ENCODE measurements at places on chromosomes 5 and 9.

DNA sequence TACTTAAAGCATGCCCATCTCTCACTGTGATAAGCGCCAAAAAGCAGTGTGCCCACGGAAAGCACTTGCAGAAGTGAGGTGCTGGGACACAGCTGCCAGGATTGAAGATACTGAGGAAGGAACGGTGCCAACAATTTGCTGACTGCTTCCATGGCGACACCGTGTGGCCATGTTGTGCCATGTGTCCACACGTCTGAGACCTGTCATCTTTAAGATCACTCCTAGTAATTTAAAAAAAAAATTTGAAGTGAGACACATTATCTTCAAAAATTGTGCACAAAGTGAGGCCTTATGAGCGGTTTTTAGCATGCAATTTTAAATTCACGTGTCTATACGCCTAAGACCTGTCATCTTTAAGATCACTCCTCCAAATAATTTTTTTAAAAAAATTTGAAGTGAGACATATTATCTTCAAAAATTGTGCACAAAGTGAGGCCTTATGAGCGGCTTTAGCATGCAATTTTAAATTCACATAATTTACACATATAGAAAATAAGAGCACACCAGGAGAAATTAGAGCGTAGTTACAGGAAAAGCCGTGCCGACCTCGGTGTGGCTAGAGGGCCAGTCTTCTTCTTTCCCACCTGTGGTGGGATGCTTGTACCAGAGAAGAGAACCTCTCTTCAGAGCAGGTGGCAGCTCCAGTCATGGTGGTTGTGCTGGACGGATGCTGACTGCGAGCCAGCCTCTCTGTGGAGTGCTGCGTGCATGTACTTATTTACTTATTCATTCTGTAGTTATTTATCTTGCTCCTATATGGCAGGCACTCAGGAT lies 21.4 kb upstream of the FLT4 start:
- peak; percentile 70 for DNase-seq

DNA sequence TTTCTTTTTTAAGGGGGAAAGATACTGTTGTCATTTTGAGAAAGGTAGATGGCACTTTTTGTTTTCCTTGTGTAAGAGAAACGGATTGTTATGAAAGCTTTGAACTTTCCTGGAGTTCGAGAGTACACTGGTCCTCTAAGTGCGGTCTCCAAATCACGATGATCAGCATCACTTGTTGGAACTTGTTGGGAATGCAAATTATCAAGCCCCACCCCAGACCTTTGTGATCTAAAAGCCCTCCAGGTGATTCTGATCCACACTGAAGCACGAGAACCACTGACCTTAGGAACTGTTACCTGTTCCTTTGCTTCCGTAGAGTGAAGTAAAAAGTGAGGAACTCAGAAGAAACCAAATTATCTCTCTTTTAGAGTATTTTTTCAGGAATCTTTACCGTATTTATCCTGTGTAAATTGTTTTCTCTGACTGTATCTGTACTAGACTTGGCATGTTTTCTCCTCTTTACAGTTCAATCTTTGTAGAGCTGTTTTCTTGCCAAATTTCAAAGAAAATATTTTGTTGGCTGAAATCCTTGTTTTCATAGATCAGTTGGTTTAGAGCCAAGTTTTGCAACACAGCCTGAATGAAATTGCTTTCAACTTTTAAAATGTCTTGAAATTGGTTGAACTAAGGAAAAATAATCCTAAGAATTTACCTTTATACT lies 4.0 kb downstream of the MAT2B start:
- DNase-seq = no peak

DNA sequence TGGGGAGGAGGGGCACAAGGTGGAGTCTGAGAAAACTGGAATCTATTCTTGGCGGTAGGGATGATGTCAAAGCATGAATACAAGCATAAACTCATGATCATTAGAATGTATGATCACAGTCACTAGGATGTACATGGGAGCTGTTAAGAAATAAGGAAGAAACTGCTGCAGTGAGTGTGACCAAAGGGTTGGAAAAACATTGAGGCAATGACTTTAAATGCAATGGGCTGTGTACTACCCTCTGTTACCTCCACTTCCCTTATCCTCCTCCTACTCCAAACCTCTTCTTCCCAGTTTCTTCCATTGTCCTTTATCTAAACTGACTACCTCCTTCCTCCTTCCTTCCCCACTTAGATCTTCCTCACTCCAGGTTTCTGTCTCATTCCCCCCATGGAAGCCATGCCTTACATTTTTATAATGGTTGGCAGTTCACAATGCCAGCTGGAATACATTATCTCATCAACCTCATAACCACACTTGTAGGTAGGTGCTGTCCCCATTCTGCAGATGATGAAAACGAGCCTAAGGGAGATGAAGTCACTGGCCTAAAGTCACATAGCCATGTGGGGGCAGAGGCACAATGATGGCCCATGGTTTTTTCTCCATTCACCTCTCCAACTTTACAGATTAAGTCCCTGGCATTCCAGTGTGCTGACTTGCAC lies 21.9 kb upstream of the TNFSF15 start:
- no peak for DNase-seq

- no peak for DNase-seq
These were observed 84.4 kb downstream of the INSYN2B start for GRCh38 chr5:169895926-169896325.

- DNase-seq = peak; percentile 33
These were observed 100.4 kb downstream of the TTLL11 start for GRCh38 chr9:121992571-121993212.

DNA sequence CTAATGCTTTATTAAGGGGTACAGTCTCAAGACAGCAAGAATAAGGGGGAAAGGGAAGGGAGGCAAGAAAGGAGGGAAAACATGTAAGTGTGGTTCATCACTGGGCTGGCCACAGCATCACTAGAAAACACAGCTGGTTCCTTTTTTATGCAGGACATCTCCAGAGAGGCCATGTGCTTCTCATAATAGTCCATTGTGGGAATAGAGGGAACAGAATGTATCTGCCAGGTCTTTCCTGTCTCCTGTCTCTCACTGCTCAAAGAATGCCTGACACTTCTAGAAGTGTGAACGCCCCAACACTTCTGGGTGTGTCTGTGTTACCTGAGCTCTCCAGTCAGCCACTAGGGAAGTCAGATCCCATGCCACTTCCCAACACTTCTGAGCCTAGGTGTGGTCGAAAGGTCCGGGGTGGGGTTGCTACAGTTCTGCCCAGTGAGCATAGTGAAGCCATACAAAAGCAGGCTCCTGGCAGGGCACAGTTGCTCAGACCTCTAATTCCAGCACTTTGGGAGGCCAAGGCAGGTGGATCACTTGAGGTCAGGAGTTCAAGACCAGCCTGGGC lies 255.6 kb upstream of the SLC30A5 start:
- no peak for DNase-seq

Measured in stimulated activated CD4-positive, alpha-beta T cell treated with anti-CD3 and anti-CD28 coated beads, Interleukin-2, amount 100 ng/mL, for 24 hours (primary cell).